ENCODE measurements at places on chromosomes 4 and X.

DNA sequence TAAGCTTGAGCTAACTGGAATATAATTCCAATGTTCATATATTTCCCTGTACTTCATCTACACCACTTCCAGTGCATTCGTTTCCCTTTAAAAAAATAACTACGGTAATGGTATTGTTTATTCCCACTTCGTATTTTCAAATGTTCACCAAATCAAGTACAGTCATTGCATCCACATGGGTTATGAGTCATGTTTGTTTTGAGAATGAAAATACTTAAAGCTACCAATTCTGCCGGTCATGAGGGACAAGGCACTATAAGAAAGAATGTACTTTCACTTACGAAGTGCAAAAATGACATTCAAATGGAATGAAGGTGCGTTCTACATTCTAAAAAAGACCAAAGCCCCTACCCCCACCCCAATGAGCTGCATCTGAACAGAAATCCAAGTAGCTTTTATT, 174.4 kb upstream of the FGF13 start:
- DNase-seq: no peak

DNA sequence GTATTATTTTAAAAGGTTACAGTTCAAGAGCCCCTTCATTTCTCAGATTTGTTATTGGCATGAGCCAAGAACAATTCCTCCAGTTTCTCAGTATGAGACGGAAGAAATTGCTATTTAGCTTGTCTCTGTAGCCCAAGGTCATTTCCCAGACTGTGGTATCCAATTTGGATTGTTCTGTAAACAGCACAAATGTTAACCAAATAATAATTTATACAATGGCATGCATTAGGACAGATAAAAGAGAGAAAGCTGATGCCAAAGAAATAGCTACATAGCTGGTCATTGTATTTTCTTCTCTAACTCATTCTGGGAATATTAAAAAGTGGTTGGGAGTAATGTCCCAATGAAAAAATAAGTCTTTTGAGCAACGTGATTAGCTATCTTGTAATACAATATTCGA, 134.6 kb upstream of the NPY2R start:
- no peak for DNase-seq

GRCh38 chr4:67437974-67438713, 107.2 kb downstream of the CENPC start:
- no peak for DNase-seq

DNA sequence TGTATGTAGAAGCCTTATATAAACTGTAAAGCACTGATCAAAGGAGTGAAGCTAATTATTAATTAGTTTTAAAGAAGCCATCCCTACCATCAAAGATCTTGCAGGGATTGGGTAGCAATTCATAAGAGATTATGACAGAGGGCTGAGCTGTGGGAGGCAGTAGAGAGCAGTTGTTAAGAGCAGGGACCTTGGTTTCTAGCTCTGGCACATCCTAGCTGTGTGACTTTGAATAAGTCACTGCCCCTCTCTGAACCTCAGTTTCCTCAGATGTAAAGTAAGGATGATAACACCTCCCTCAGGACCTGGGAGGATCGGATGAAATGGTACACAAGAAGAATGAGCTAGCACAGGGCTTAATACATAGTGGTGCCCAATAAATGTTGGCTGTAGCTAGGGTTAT, 45.4 kb downstream of the APLN start:
- DNase-seq: peak; percentile 48

- no peak for DNase-seq
Observed at GRCh38 chr4:121950680-121951520, 960 bp downstream of the TRPC3 start.

DNA sequence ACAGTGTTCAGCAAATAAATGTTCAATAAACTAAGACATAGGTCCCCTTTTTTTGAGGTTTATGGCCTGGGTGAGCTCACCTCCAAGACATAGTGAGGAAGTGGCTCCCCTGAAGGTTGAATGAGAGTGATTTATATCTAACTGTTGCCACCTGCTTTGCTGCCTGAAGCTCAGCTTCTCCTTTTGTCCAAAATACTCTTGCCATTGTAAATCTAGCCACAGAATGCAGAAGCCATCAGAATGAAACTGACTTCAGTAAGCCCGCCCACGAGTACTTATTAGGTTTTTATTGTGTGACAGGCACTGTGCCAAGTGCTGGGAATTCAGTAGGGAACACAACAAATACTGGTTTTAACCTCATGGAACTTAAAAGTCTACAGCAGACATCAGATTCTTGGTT, 18.0 kb downstream of the SPINK2 start:
- DNase-seq: no peak

GRCh38 chrX:25004485-25005032, 11.2 kb downstream of the ARX start:
- no peak for DNase-seq

DNA sequence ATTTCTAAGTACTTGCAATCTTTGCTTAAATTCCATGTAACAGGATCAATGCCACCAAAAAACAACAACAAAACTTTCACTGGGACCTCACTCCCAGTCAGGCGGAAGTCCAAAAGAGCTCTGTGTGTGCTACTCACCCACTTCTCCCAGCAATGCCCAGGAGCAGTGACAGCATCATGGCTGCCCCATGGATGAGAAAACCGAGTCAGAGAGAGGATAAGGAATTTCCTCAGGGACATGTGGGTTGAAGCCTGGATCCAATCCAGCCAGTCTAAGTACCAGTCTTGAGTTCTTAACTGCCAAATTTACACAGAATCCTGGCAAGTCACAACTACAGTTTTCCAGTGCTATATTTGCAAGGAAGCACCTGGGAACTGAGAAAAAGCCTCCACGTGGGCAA, 64.5 kb downstream of the STX18 start:
- no peak for DNase-seq

DNA sequence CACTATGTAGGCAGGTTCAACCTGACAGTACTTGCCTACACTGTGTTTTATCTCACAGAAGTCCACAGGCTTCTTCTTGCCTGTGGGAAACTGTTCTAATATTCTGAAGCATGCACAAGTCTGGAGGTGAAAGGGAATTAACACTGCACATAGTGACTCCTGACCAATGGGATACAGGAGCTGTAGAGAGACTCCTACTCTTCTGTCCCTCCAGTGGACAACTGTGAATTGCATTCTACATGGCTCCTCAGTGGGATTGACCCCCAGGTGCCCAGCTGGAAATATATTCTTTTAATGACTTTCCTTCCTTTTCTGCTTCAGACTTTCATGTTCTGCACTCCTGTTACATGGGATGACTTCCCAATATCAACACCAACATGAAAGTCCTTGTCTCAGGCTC, 8.2 kb upstream of the YIPF6 start:
- peak; percentile 46 for DNase-seq

DNA sequence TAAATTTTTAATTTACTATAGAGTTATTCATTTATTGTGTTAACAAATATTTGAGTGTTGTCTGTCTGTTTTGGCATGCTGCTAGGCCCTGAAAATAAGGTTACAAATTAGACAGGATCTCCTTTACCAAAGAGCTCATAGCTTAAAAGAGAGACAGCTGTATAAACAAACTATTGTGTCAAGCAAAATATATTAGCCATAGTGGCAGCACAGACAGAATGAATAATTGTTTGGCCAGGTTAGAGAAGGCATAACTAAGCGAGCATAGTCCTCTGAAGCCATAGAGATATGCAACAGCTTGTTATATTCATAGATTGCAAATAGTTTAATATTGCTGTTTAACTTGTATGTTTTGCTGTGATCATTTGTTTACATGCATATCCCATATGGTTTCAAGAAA, 66.7 kb upstream of the NDUFC1 start:
- DNase-seq: no peak
